ENCODE measurements at places on chromosomes 7 and 10. TPM values are rescaled to one million over a fixed set of nuclear protein-coding genes. Genes with fewer than 3 reads are reported as not detected.
A peak's percentile ranks its signal among the peaks of the same experiment; 100 is the strongest.

- no peak overlapping the region for H3K27ac ChIP-seq
- H3K36me3 ChIP-seq = no peaks in the 10 kb centered on the region
- no peaks in the 10 kb centered on the region for H3K4me1 ChIP-seq
- no peak for DNase-seq
- no peak overlapping the region for H3K4me3 ChIP-seq
Measured at GRCh38 chr10:1465418-1465911, 271.9 kb downstream of the ADARB2 start.

DNA sequence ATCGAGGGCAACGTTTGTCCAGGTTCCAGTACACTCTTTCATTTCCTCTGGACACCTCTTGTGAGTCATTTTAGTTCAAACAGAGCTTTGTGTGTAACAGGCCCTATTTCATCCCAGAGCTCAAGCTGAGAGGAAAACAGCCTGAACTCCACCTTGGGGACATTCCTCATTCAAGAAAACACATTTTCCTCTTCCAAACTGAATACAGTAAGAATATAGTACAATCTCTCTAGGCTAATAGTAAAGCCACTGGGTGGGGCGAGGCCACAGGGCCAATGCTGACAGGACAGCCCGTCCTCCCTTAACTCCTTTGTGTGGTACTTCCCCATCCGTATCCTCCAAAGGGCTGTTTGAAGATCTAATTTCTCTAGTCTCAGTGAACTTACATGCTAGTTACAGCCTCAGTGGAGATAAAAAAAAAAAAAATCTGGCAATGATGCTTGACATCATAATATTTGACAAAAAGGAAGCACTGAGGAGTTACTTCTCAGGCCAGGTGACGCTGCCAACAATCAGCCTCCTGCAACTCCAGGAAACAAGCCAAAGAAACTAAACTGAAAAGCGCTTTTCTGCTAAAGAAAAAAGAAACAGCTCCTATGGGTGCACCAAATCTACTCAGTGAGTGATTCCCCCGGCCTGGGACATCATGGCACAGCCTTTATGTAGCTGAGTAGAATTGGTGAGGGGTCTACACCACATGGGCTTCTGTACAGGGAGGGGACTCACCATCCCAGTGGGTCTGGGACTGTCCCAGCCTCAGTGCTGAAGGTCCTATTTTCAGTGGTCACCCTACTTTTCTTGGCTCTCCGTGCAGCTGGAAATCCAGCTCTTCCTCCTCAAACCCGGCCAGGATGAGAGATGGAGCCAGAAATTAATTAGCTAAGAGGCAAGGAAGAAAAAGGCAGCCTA lies 238.2 kb upstream of the NEBL start:
- peaks cover 2% of the 10 kb centered on the region for H3K27me3 ChIP-seq
- no peak overlapping the region for H3K4me3 ChIP-seq
- no peaks in the 10 kb centered on the region for H3K4me1 ChIP-seq
- no peak for DNase-seq

GRCh38 chr7:158107806-158108205 lies 479.8 kb downstream of the PTPRN2 start:
- H3K27ac ChIP-seq = no peak overlapping the region
- DNase-seq = no peak
- no peaks in the 10 kb centered on the region for H3K4me1 ChIP-seq
- no peak overlapping the region for H3K4me3 ChIP-seq

DNA sequence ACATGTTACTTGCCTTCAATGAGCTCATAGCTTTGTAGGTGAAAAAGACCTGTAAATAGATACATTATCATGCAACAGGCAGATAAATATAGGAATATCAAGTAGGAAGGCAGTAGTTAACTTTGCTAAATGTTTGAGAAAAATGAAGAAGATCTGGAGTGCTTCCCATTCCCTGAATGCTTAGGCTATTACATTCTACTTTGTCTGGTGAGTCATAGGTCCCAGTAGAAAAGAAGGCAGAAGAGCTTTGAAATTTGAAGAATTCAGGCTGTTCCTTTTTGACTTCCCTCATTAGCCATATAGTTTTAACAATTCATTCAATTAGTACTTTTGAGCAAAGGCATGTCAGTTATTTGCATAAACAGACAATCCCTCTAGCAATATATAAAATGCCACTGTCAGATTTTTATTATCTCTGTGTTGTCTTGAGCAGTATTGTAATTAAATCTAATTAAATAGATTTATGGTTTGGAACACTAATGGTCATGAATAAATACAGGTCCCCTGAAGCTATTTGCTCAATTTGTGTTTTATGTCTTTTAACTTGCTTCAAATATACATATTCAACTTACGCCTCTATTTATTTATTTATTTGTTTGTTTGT lies 875.0 kb downstream of the REEP3 start:
- H3K4me1 ChIP-seq = no peaks in the 10 kb centered on the region
- H3K27me3 ChIP-seq = no peaks in the 10 kb centered on the region
- H3K27ac ChIP-seq = no peak overlapping the region
- H3K4me3 ChIP-seq = no peak overlapping the region

GRCh38 chr7:132410861-132411541 lies 165.3 kb downstream of the PLXNA4 start:
- H3K4me1 ChIP-seq = peaks cover 4% of the 10 kb centered on the region
- no peak overlapping the region for H3K27ac ChIP-seq
- DNase-seq = no peak
- no peaks in the 10 kb centered on the region for H3K36me3 ChIP-seq

GRCh38 chr10:94274142-94274787 lies 88.5 kb downstream of the NOC3L start:
- no peak overlapping the region for H3K27ac ChIP-seq
- no peaks in the 10 kb centered on the region for H3K4me1 ChIP-seq
- no peaks in the 10 kb centered on the region for H3K36me3 ChIP-seq
- peaks cover 2% of the 10 kb centered on the region for H3K27me3 ChIP-seq

GRCh38 chr7:13099154-13099795 lies 411.8 kb downstream of the ARL4A start:
- H3K4me3 ChIP-seq = no peak overlapping the region
- H3K36me3 ChIP-seq = no peaks in the 10 kb centered on the region
- peaks cover 7% of the 10 kb centered on the region for H3K27me3 ChIP-seq
- peaks cover 3% of the 10 kb centered on the region for H3K4me1 ChIP-seq
- DNase-seq = peak; percentile 25
- no peak overlapping the region for H3K27ac ChIP-seq

GRCh38 chr7:150722431-150722931 lies 6.1 kb downstream of the GIMAP1 start:
- peaks cover 52% of the 10 kb centered on the region for H3K4me1 ChIP-seq
- no peak for DNase-seq
- no peak overlapping the region for H3K27ac ChIP-seq
- no peak overlapping the region for H3K4me3 ChIP-seq
- peaks cover 77% of the 10 kb centered on the region for H3K36me3 ChIP-seq

- no peaks in the 10 kb centered on the region for H3K27me3 ChIP-seq
- peak overlapping the region; percentile 77 for H3K27ac ChIP-seq
- peaks cover 19% of the 10 kb centered on the region for H3K36me3 ChIP-seq
- DNase-seq = peak; percentile 64
Measured at GRCh38 chr7:6637544-6638229, 569 bp downstream of the ZNF316 start.

DNA sequence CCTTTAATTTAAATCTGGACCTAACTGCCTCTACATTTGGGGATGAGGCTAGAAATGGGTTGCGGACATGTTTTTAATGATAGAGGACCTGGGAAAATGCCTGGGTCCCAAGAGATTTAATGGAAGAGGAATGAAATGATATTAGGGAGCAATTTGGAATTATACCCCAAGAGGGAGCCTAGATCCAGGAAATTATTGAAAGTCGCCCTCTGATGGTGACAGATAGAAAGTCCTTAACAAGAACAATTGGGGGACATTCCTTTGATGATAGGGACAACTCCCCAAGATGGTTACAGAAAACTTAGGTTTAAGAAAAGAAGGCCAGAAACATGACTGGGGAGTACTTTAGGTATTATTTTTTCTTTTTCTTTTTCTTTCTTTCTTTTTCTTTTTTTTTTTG lies 9.5 kb upstream of the TSGA13 start:
- no peaks in the 10 kb centered on the region for H3K4me1 ChIP-seq
- H3K36me3 ChIP-seq = no peaks in the 10 kb centered on the region
- no peak overlapping the region for H3K4me3 ChIP-seq
- no peak for DNase-seq
- H3K27me3 ChIP-seq = peaks cover 3% of the 10 kb centered on the region
- no peak overlapping the region for H3K27ac ChIP-seq

- H3K27me3 ChIP-seq = peaks cover 12% of the 10 kb centered on the region
- H3K4me3 ChIP-seq = no peak overlapping the region
- H3K36me3 ChIP-seq = no peaks in the 10 kb centered on the region
- DNase-seq = no peak
- no peaks in the 10 kb centered on the region for H3K4me1 ChIP-seq
Measured at GRCh38 chr10:130636313-130636930, 500.2 kb downstream of the GLRX3 start.

DNA sequence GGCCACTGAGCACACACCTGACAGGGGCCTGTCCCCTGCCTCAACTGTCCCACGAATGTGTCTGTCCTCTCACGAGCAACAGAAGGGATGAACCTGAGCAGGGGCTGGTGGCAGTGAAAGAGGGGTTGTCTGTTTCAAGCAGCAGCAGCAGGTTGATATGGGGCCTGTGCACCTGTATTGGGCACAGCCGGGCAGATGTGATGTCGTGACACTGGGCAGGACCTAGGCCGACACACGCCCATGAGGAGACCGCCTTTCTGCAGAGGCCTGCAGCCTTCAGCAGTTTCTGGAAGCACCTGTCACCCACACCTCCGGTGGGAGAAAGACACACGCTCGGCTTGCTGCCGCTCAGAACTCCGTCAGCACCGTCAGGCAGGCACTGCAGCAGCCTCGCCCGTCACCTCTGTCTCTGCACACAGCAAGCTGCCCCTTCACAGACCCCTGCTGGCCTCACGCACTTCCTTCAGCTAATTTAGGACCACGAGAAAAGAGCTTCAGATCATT lies 48.5 kb downstream of the AMZ1 start:
- peak; percentile 3 for DNase-seq
- H3K4me1 ChIP-seq = peaks cover 14% of the 10 kb centered on the region
- H3K27me3 ChIP-seq = no peaks in the 10 kb centered on the region
- no peak overlapping the region for H3K4me3 ChIP-seq

GRCh38 chr7:134693256-134693655 lies 46.6 kb downstream of the BPGM start:
- no peaks in the 10 kb centered on the region for H3K36me3 ChIP-seq
- H3K27ac ChIP-seq = no peak overlapping the region
- no peaks in the 10 kb centered on the region for H3K4me1 ChIP-seq
- no peaks in the 10 kb centered on the region for H3K27me3 ChIP-seq
- peak; percentile 62 for DNase-seq

Gene EVX1
- not detected for total RNA-seq

Gene GRID2IP
- total RNA-seq = 0.19 TPM

Gene GPR141
- not detected for total RNA-seq

Gene SAP25
- 11.4 TPM for total RNA-seq
